Fibroblast of skin of left biceps (primary cell): ENCODE measurements at places on chromosomes 12 and 14.
A peak's percentile ranks its signal among the peaks of the same experiment; 100 is the strongest.

GRCh38 chr12:2485681-2486080, 309.1 kb upstream of the FKBP4 start:
- DNase-seq = peak; percentile 9

- DNase-seq = no peak
Measured at GRCh38 chr14:101114726-101115515, 211.4 kb upstream of the RTL1 start.

DNA sequence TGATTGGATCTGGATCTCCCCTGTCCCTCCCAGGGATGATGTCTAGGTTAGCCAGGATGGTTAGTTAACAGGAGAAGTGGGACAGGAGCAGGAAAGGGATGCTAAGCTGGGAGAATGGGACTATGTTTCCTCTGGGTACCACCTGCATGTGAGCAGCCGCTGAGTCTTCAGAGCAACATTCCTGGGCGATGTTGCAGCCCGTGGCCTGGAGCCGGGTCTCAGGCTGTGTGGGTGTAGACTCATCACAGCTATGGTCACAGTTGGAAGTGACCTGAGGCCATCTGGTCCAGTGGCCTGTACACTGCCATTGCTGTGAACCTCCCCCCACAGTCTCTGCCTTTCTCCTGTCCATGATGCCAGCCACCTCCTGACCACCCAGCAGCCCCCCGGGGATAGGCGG, 422.6 kb downstream of the DPF3 start:
- no peak for DNase-seq

GRCh38 chr12:100706033-100706432, 88.5 kb upstream of the ANO4 start:
- no peak for DNase-seq

DNA sequence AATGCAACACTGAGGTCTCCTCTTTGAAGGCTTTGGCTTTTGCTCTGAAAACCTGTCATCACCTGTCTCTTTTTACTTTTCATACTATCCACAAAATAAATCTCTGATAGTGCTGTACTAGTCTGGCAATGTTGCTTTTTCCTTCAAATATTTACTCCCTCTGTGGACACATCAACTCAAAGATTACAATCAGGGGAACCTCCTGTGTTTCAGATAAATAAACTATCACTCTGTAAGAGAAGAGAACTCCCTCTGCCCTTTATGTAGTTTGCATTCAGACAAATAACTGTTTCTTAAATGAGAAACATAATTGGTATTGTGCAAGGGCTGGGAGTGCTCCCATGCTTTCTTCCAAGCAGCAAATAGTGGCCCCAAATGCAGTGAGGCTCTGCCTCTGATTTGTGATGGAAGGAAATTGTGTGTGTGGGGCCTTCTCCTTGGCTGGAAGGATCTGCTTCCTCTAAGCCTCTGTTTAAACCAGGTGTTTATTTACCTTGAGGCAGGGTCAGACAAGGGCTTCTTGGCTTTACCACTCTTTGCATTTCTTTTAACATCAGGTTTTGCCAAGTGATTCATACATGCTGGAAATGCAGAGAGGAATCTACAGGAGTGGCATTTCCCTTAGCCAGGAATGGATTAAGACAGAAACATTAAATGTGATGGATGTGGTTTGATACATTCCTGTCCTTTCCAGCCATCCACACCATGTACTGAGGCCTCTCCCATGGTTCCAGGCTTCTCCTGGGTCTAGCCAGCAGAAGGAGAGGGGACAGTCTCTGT, 69.0 kb downstream of the AKAP6 start:
- peak; percentile 72 for DNase-seq

DNA sequence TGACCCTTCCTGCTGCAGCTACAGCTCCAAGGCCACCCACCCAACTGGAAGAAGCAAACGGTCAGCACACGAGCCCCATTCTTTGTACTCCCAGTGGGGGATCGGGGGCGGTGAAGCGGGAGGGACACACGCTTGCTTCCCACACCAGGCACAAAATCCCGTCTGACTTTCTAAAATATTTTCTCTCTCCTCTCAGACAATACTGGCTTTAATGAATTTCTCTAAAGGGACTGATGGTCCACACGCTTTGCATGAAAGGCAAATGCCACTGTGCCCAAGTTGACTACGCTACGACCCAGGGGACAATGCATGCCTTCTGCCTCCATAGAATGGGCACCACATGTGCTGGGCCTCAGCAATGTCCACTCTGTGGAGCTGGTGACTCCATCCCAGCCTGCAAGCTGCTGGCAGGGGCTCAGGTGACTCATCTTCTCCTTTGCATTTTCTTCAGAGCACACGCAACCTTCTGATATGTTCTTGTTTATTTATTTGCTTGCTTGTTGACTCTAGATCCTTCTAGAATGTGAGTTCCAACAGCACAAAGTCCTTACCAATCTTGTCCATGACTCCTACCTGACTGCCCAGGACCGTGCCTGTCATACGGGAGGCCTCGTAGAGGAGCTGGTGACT, 15.6 kb downstream of the SYNE3 start:
- no peak for DNase-seq

DNA sequence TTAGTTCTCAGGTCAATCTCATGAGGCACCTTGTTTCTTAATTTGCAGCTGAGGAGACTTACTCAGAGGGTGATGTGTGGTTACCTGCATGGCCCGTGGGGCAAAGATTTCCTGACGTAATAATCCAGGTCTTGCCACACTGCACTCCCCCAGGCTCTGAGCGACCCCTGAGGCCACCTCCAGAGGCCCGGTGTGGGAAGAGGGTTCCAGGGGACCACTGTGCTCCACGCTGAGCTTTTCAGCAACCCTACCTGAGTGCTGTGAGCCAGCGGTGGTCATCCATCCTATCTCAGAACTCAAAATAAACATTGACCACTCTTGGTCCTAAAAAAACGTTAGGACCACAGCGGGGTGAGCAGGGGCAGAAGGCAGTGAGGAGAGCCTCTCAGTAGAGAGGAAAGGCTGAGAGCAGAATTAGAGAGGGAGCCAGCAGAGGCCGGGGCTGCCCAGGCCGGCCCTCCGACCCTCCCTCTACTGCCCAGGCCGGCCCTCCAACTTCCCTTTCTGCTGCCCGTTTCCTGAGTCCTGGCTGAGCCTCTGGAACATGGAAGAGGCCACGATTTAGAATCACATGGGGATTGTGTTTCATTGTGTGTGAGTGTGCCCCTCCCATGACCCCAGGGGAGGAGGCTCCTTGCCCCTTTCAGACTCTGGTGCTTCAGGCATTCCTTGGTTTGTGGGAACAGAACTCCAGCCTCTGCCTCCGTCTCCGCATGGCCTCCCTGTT, 188.2 kb upstream of the DIO3 start:
- DNase-seq = no peak

GRCh38 chr12:32448586-32448985, 49.2 kb downstream of the FGD4 start:
- no peak for DNase-seq

DNA sequence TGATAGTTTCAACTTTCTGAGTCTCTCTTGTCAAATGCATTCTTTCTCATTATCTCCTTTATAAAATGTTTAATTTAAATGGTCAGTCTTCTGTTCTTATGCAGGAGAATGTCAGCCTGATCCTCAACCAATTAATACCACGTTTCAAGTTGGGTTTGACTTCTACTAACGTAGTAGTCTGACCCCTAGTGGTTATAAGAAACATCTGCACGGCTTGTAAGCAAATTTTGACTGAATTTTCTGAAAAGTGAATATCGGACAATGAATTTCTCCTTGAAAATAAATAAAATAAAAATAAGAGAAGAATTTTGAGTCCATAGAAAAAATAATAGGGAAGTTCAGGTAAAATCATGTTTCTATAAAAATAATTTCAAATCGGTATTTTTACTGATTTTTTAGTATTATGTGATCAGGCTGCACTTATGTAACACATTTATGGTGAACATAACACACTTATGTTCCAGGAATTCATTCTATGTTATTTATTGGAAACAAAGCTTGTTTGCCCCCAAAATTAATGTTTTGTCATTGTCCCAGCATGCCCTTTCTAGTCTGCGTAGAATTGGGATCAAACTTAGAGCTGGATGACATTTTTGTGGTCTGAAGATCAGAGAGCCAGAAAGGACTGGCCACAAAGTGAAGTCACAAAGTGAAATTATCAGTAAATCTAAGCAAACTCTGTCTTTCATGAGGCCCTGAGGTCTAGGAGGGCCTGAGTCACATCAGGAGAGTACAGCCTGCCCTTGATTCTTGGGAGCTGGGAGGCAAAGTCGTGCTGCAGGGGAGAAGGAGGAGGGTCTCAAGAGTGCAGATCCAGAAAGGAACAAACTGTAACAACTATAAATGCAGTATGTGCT, 101.2 kb upstream of the STXBP6 start:
- peak; percentile 31 for DNase-seq

DNA sequence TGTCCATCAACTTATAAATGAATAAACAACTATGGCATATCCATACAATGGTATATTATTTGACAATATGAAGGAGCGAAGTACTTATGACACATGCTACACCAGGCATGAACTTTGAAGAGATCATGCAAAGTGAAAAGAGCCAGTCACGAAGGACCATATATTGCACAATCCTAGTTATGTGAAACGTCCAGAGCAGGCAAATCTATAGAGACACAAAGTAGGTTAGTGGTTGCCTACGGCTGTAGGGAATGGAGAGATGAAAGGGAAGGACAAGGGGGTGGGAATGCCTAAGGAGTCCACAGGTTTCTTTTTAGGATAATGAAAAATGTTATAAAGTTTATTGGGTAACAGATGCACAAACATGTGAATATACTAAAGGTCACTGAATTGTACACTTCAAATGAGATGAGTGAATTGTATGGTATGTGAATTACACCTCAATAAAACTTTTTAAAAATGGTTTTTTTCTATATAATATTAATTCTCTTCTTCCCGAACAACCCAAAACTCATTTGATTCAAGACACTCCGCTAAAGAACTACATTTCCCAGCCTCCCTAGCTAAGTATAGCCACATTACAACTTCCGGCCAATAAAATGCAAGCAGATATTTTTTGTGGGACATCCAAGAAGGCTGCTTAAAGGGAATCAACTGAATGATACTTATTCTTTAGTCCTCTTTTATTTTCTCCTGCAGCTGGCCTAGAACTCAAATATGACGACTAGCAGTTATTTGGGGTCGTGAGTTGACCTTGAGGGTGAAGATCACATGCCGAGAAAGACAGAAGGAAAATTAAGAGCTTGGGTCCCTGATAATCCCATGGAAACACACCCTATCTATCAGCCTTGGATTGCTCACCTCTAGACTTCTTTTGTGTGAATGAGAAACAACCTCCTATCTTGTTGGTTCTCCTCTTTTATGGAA, 187.2 kb downstream of the TTC8 start:
- no peak for DNase-seq

DNA sequence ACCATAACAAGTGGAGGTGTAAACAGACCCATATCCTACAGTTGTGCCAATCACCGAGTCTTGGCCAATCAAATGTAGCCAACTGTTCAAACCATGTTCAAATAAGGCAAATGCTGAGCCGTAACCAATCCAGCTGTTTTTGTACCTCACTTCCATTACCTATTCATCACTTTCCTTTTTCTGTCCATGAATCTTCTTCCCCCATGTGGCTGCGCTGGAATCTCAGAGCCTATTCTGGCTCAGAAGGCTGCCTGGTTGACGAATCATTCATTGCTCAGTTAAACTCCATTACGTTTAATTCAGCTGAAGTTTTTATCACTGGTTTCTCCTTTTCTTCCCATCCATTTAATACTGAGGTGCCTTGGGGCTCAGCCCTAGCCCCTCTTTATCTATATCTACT, 71.1 kb downstream of the TBC1D30 start:
- DNase-seq = no peak

- DNase-seq = no peak
Measured at GRCh38 chr12:95551305-95551704, at the start of gene USP44. TSS of gene USP44 (minus strand) at chr12:95551476. CDS start at chr12:95534256, 17,220 bp downstream.

GRCh38 chr12:124399622-124400021, 104.7 kb downstream of the RFLNA start:
- DNase-seq = no peak

DNA sequence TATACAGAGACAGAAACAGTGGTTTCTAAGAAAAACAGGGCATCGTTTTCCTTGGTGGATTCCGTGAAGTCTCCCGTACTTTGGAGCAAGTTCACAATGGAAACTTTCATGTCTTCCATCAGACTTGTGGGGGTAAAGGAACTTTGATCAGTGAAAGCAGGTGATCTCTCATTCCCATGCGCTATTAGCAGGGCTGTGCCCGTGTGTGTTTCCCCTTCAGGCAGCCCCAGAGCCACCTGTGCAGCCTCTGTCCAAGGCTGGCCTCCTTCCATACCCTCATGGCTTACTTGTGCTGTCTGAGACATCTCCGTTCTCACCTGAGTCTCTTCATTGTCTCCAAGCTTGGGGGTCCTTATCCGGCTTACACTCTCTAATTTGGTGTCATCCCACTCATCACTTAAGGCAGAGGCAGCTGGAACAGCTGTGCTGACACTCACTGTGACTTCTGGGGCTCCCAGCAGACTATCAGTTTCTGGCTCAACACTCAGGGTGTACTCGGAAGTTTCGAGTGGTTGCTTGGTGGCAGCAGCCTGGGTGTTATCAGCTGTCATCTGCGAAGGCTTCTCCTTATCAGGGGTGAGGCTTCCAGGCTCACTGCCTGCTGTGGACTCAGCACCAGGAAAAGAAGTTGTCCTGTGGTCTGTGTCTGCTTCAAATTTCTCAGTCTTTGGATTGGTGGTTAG, 13.8 kb downstream of the ARMH4 start:
- DNase-seq = no peak

DNA sequence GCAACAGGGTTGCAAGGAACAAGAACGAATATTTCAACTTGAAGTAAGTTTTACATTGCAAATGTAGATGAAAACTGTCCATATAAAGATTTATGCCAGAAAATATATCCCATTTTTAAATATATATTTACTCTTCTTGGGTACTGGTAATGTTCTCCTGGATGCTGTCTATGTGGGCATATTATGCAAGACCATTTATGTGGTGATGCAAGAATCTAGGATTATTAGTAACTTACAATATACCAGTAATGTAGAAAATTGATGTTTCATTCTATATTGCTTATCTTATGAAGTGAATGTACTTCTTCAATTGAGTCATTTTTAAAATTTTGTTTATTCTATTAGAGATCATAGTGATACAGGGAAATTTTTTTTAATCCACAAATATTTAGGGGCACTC, 25.1 kb downstream of the FGFR1OP2 start:
- no peak for DNase-seq

DNA sequence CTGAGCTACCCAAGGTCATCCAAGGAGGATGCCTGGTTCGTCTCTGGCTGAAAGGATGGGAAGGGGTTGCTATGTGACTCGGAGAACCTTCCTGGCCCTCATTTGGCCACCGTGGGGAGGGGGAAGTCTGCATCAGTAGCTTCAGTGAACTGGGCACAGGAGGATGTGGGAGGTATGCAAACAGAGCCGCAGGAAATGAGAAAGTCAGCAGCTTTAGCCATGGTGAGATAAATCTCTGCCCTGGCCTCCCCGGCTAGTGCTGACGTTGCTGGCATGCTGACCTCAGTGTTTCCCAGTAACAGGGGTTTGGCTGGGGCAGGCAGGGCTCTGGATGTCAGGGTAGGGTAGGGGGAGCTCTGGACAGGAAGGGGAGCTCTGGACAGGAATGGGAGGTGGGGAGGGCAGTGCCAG, 2.3 kb upstream of the CEBPE start:
- DNase-seq = no peak

DNA sequence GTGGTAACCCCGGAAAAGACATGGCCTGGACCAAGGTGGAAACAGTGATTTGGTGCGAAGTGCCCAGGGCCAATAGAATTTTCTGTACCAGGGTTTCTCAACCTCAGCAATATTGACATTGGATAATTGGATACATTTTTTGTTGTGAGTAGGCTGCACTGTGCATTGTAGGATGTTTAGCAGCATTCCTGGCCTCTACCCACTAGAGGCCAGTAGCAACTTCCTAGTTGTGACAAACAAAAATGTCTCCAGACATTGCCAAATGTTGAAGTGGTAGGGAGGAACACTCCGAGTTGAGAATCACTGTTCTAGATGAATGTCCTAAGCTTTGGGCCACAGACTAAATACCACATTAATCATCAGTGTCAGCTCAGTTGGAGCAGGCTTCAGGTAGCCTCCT, 6.2 kb upstream of the CGRRF1 start:
- no peak for DNase-seq
